ENCODE measurements at places on chromosomes 11 and 22.
A peak's percentile ranks its signal among the peaks of the same experiment; 100 is the strongest.

DNA sequence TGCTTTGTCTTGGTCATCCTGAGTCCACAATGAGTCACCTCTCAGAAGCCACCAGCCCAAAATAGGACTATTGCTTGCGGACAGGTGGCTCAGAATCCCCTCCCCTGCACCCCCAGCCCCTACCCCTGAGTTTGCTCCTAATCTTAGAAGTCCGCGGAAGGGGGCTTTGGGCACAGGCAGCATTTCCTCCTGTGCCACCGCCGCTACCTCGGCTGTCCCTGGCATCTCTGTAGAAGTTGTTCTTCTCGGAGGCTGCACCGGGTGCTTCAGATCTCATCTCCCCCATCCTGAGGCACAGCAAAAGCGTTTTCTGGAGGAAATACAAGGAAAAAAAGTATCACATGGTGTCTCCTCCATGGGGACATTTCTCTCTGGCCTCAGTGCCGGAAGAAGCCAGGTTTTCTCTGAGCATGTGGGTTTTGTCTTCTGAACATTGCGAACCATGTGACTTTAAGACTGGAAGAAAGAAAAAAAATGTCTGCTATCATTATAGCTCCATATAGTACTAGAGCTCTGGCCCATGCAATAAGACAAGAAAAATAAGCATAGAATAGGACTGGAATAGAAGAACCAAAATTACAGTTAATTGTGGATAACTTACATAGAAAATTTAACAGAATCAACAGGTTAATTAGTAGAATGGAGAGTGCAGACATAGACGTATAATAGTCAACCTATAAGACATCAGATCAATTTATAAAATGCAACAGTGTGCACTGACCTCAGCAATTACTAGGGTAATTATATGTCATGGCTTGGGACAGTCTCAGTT lies 63.2 kb downstream of the SHISAL1 start:
- ATAC-seq: no peak

DNA sequence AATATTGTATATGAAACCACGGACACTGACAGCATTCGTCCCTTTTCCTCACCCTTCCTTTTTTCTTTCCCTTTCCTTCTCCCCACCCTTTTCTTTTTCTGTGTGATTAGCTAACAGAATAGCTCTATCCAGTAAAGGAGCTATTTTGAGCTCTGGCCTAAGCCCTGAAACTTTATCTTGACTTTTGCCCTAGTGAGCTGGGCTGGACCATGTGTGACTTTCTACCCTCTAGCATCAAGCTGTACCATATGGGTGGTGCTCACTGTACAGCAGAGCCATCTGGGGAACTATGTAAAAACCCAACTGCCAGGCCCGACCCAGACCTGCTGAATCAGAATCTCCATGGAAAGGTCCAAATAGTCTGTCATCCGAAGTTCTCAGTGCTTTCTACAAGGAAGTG lies 21.9 kb upstream of the PANX1 start:
- ATAC-seq: no peak

DNA sequence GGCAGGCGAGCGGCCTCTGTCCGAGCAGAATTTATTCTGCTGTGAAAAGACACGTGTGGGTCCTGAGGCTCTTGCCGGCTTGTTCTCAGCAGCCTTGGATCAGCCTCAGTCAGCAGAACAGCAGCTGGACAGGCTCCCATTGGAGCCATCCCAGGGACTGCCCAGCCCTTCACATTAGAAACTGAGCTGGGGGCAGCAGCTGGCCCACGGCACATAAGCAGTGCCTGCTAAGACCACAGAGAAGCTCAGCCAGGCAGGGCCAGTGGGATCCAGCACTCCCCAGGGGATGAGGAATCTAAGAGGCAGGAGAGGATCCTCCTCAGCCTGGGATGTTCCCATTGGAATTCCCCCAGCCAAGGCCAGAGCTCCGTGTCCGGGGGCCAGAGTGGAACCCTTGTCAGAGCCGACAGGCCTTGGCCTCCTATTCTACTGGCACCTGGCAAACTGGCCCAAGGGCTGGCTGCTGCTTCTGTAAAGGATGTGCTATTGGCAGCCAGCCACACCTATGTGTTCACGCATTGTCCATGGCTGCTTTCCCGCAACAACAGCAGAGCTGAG lies 18.2 kb downstream of the RTN4R start:
- ATAC-seq: no peak

DNA sequence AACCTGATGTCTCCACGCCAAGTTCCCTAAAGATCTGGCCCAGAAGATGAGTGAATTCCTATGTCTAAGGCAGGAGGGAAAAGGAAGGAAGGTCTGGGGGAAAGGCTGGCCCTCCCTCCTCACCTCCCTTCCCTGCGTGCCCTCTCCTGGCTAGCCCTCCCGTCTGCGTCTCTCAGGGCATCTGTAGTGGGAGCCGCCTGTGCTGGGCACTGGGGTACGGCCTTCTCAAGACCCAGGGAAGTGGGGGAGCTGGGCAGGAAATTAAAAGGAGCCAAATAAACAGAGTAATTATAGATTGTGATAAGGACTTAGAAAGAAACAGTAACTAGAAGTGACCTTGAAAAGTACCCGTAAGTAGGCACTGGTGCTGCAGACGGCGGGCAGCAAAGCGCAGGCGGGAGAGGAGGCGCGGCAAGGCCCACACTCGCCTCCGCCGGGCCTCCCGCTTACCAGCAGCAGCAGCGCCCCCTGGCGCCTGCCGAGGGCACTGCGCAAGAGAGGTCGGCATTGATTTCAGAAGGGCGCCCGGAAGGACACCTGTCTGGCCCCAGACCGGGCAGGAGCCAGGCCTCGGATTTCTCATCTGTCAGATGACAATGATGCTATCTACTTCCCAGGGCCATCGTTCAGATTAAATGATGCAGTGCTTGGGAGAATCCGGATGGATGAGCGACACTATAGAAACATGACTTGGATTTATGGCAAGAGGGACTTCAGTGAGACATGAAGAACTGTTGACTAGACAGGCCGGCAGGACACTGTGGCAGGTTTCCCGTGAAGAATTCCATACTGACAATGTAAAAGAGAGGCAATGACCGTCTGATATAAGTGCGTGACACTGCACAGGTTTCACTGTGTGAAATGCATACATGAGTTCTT lies 7.3 kb downstream of the KCNJ1 start:
- ATAC-seq: peak; percentile 67

DNA sequence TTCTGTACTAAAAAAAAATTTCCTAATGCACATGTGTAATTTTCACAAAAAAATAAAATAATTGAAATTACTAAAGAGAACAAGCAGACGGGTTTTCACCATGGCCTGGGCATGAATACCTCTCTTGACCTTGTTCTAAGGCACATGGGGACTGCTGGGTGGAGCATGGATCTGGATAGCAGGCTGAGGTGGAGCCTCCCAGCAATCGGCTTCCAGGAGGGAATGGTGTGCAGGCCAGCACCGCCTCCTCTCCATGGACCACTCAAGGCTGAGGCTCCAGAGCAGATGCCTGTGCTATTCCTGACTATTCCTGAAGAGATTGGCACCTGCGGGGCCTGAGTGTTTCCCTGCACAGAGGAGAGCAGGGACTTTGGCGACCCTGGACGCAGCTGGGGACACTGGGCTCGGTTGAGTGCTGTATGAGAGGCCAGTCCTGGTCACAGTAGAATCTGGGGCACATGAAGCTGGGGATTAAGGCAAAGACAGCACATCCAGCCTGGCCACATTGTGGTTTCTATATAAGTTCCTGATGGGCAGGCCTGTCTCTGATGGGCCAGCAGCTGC lies 963.6 kb downstream of the BRD1 start:
- ATAC-seq: no peak

GRCh38 chr11:20444535-20444934 lies 57.0 kb downstream of the PRMT3 start:
- ATAC-seq: no peak

GRCh38 chr11:15947681-15948648 lies 408.4 kb downstream of the SOX6 start:
- no peak for ATAC-seq

DNA sequence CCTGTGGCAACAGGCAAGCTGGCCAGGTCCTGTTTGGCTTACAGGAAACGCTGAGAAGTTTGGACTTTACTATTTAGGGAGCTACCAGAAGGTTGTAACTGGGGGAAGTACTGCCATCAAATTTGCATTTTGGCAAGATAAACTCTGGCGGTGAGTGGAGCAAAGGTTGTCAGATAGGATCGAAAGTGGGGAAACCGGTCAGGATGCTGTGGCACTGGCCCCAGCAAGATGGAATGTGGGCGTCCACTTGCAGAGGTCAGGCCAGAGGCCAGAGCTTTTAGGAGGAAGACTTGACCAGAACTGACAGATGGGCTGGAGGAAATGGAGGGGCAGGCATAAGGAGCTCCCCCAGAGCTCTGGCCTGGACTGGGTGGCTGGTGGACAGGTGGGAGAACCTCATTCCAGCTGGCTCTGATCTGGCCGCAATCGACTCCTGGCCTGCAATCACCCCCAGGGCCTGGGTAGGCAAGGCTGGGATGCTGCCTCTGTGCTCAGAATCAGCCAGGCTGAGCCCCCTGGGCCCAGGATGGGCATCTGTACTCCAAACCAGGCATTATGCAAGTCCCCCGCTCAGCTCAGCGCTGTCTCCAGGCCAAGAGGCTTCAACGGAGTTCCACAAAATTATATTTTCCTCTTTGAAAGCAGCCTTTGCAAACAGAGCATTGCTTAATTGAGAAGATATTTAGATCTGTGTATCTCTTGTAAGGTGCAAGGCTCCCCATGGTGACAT lies 178.3 kb upstream of the NECTIN1 start:
- peak; percentile 5 for ATAC-seq

DNA sequence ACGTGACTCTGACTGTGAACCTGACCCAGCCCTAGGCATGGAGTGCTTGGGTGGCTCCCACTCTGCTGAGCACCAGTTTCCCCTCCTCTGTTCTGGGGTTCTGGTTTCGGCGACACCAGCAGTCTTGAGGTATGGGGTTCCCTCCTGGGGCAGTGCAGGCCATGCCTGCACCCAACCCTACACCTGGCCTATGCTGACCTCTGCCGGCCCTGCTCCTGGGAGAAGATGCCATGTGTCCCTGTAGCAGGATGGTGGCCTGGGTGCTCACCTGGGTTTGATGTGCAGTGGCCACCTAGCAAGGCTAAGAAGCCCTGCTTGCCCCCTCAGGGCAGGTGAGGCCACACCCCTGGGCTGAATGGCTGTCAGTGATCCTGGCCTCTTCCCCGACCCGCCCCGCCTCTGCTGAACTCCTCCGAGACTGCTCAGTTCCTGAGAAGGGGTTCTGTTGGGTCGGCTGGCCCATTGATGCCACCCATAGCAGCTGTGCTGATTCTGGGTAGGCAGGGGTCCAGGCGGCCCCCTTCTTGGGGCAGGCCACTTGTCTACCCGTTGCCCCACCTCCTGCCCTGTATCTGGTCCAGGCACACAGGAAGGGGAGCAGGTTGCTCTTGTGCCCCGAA lies 2.4 kb downstream of the ZDHHC8 start:
- no peak for ATAC-seq

- ATAC-seq: no peak
These were observed 16.6 kb downstream of the SAA1 start for GRCh38 chr11:18282626-18283025.

DNA sequence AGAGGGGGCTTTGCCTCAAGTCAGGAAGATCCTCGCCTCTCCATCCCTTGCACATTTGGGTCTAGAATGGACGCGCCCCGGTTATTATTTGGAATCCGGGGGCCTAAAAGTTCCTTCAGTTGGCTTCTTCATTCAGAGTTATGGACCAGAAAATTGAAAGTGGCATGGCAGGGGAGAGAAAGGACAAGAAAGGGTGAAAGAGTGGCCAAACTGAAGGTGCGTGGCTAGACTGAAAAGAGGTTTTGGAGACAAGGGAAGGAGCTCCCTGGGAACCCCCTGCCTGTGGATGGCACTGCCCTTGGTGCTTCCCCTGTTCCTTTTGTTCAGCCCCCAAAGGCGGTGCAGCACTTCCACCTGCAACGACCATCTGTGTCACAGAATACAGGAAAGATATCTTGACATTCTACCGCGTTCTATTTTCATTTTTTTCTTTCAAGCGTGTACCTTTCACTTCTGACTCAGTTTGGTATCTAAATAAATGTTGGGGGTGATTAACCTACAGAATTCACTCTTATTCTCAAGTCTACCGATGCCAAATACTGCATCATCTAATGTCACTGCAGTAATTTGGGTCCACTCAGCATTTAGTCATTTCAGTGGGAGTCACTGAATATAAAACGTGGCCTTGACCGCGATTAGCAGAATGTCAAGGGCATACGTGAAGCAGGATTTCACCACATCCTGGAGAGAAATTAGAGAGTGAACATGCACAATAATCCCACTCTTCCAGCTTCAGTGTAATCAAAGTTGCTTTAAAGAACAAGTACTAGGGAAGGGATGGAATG lies 88.1 kb upstream of the ARHGAP32 start:
- no peak for ATAC-seq

DNA sequence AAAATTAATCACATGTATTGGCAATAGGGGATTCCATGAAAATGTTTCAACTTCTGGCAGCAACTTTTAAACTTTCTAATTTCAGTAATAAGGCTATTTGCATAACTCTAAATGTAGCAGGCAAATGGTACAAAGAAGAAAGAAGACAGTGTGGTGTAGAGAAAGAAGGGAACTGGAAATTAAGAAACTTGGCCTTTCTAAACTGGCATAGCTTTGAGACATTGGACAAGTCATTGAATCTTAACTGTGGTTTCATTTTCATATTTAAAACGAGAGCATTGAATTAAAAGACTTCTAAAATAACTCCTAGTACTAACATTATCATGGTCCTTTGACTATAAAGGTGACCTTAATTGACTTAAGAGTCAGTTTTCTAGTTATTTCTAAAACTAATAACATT lies 125.0 kb downstream of the UVRAG start:
- no peak for ATAC-seq

DNA sequence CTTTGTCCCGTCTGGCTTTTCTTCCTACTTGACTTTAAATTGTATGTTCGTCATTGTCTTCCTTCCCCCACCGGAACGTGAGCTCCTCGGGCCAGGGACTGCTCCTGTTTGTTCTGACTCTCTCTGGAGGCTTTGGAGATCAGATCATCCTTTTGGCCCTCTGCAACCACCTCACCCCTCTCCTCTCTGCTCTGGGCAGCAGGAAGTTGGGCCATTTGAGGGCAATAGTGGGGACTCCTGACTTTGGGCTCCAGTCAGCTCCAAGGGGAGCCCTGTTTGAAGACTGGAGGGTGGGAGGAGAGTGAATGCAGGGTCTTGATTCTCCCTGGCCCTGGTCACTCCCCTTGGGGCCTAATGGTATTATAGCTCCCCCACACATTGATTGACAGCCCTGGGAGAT lies 186.3 kb upstream of the B3GAT1 start:
- no peak for ATAC-seq

DNA sequence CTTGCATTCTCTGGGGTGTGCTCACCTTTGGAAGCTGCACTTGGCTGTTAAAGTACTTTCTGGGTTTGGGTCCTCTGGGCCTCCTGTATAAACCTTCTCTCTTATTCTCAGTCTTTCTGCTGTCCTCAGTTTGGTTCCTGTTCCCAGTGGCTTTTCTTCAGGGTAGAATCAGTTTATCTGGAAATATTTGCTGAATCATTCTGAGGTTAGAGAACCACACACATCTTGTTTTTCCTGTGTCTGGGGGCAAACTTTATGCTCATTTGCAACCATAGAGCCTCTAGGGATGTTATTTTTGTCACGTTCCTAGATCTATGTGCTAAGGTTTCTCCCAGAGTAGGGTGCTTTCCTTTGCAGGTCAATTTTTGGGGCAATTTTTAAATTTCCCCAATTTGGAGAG lies 224.3 kb upstream of the C11orf87 start:
- no peak for ATAC-seq

GRCh38 chr11:65008873-65009272 lies 5.1 kb upstream of the ARL2 start:
- no peak for ATAC-seq

Measured in esophagus mucosa (tissue), 1 donor.